ENCODE measurements at places on chromosomes 13 and 19.

- no peak for DNase-seq
Observed at GRCh38 chr19:53892301-53892980, 10.4 kb downstream of the PRKCG start.

DNA sequence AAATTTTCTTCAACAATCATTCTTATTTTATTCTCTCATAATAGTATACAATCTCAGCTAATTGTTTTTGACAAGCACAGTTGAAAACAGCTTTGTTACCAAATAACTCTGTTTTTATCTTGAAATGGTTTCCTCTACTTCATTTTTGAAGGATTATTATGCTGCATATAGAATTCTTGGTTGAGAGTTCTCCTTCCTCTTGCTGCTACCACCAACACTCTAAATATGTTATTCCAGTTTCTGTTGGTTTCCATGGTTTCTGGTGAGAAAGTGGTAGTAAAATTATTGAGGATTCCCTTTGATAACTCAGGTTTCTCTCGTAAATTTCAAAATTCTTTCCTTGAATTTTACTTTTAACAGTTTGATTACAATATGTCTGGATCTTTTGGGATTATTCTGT is 1725.9 kb downstream of the PCDH9 start:
- no peak for DNase-seq

DNA sequence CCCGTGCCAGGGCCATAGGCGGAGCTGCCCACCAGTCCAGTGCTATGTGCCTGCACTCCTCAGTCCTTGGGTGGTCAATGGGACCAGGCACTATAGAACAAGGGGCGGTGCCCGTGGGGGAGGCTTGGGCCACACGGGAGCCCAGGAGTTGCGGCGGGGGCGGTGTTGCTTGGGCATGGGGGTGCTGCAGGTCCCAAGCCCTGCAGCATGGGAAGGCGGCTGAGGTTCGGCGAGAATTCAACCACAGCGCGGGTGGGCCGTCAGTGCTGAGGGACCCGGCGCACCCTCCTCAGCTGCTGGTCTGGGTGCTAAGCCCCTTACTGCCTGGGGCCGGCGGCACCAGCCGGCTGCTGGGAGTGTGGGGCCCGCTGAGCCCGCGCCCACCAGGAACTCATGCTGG is 242.2 kb upstream of the SGCG start:
- DNase-seq, result no peak

GRCh38 chr19:1214299-1214861 is 8.8 kb downstream of the STK11 start:
- DNase-seq, result no peak

DNA sequence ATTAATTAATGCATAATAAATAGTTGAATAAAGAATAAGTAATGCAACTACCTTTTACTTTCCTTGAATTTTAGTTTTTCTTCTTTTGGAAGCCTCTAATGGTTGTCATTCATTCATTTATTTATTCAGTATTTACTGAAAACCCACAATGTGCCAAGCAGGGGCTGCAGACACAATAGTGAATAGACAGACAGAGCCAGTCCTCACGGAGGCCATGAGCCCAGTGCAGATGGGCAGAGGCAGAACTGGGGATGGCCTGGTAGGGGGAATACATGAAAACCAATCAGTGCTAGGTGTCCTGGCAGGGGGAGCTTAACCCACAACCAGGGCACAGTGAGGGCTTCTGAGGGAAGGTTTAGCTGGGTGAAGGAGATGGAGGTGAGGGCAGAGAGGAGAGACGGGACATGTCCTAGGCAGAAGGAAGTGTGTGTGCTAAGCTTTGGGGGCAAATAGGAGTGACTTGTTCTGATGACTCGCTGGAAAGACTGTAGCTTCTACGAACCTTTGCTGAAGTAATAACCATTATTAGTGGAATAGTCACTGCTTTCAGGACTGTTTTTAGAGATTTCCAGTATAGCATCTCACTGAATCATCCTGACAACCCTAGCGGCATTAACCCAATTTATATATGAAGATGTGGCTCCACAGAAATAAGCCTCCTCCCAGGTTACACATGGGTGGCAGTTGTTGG is 55.9 kb downstream of the ERCC5 start:
- no peak for DNase-seq

- no peak for DNase-seq
Observed at GRCh38 chr19:11296264-11296663, 304 bp downstream of the TSPAN16 start.

GRCh38 chr13:85974608-85975366 is 175.6 kb upstream of the SLITRK6 start:
- no peak for DNase-seq

DNA sequence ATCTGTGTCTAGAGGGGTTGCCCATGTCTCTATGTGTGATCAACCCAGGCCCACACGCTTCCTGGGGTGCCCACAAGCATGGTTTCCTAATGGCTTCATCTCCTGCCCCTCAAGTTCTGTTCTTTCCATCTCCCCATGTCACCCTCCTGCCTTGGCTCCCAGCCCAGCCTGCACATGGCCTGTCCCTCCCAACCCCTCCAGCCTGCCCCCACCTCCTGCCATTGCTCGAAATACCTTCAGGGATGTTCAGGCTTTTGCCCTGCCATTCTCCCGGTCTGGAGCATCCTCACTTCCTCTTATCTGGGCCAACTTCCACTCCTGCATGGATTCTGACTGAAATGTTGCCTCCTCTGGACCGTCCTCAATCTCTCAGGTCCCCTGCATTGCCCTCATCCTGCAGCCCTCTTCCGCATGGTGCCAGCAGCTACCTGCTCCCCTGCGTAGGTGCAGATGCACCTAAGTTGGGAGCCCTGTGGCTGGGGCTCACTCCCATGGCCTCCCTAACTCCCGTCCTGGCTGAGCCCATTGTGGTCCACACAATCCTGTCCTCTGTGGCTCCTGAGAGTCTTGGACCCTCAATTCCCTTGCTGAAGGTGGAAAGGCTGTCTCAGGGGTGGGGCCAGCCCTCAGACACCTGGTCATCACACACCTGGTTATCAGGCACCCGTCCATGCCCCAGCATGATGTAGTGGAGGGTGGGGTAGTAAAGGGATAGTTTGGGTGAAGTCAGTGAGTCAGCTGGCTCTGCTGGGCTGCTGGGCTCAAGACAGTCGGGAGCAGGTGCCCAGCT is 152.1 kb downstream of the URI1 start:
- DNase-seq, result no peak

DNA sequence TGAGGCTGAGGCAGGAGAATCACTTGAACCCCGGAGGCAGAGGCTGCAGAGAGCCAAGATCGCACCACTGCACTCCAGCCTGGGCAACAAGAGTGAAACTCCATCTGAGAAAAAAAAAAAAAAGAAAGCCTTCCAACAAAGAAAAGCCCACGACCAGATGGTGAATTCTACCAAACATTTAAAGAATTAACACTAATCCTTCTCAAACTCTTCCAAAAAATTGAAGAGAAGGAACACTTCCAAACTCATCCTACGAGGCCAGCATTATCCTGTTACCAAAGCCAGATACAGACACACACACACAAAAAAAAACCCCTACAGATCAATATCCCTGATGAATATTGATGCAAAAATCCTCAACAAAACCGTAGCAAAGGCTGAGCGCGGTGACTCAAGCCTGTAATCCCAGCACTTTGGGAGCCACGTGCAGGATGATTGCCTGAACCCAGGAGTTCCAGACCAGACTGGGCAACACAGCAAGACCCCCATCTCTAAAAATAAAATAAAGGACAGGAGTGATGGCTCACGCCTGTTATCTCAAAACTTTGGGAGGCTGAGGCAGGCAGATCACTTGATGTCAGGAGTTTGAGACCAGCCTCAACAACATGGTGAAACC is 6.2 kb upstream of the EVI5L start:
- no peak for DNase-seq

- no peak for DNase-seq
Observed at GRCh38 chr13:98039261-98039660, 85.8 kb downstream of the IPO5 start.

GRCh38 chr19:11138601-11139300 is 16.8 kb downstream of the SPC24 start:
- DNase-seq, result no peak

GRCh38 chr19:58553799-58554493 is 959 bp downstream of the CHMP2A start:
- DNase-seq, result no peak

DNA sequence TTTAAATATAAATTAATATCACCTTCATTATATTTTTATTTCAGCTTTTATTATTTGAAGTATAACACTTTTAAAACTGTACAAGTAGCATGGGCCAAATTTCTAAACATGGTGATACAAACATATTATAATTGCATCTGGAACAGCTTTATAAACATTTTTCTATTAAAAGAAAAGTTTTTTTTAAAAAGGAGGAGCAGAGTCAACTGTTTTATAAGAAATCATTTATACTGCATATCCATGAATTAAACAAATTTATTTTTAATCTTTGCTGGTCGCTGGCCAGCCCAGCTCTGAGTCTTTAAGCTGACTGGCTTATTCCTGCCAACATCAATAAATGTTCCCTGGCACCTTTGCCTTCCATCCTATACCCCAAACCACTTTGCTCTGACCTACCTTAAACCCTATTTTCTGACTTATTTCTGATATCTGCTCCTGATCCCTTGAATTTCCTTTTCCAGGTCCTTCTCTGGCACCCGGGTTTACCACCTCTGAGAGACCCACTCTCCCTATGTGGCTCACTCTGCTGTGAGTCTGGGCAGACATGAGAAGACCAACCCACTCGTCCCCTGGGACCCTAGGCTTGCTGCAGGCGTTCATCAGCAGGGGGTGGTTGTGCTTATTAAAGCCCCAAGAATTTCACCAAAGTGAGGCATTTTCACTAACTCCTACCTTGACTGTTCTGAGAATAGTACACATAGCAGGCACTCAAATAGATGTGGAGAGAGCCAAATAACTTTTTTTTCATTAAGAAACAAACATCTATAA is 220.3 kb downstream of the KLF12 start:
- DNase-seq, result no peak

DNA sequence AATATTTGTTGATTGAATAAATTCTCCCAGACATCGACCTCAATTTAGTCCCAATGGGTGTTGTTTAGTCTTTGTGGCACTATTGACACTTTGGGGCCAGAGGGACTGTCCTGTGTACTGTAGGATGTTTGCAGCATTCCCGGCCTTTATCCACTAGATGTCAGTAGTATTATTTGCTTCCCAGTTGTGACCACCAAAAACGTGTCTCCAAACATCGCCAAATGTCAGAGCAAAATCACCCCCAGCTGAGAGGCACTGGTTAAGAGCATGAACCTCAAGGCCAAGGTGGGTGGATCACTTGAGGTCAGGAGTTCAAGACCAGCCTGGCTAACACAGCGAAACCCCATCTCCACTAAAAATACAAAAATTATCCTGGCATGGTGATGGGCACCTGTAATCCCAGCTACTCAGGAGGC is 15.4 kb downstream of the NLRP12 start:
- DNase-seq, result no peak

GRCh38 chr13:35841060-35841521 is 290.1 kb downstream of the DCLK1 start:
- DNase-seq, result no peak

GRCh38 chr19:32309711-32310390 is 35.6 kb upstream of the ZNF507 start:
- no peak for DNase-seq

- no peak for DNase-seq
Observed at GRCh38 chr13:113918981-113919701, 54.7 kb downstream of the C13orf46 start.
